ENCODE measurements at places on chromosomes 6 and 20.
A peak's percentile ranks its signal among the peaks of the same experiment; 100 is the strongest.

DNA sequence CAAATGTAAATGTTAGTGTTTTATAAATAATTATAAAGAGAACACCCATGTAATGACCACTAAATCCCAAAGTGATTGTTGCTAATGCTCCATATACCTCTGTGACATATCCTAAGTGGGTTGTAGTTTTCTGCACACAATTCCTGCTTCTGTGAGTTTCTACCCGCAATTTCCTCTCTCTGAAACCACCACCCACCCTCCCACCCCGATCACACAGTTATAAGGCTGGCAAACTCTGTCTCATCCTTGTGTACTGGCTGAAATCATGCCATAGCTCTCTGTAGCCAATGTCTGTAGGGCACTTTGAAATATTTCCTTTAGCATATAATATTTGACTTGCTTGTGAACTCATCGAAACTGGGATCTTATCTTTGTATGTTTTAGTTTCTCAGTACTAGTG lies 236.6 kb downstream of the PLCB1 start:
- no peak for DNase-seq

GRCh38 chr6:34189806-34190503 lies 44.1 kb upstream of the GRM4 start:
- DNase-seq = no peak

DNA sequence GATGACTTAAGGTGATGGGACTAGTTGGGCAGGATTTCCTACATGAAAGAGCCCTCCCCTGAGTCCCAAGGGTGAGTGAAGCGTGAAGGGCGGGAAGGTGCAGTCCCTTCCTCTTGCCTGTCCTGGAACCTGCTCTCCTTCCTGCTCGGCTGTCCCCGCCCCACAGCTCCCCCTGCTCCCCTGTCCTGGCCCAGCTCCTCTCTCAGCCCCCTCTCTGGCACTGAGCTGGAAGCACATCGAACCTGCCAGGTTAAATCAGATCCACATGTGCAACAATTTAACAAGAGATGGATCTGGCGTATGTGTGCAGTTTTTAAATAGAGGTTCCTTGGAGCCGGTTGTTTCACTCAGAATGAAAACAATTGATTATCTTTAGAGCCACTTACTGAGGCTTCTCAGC lies 95.0 kb downstream of the LRFN2 start:
- no peak for DNase-seq

- no peak for DNase-seq
These were observed 99.9 kb downstream of the NFATC2 start for GRCh38 chr20:51442602-51443001.

DNA sequence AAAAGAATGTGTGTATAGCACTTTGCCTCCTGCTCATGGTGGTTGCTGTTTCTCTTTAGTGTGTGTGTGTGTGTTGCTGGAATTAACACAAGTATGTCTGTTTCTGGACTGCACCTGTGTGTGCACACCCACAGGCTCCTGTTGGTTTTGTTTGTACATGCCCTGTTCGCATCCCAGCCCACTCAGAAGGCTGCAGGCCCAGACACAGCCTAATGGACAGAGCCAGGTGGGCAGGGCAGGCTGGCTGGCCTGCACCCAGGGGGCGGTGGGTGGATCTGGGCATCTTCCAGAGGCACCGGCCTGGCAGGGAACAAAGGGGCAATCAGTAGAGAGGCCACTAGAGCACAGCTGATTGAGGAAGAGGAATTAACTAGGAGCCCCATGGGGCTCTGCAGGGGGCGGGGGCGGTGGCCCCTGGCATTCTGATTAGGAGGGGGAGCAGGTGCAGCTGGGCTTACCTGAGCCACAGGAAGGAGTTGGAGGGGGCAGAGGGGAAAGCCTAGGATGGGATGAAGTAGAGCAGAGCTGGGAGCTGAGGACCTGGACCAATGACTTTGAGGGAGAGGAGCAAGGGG lies 21.9 kb downstream of the CD40 start:
- DNase-seq = no peak

- DNase-seq = no peak
These were observed 229.0 kb downstream of the ZMYND8 start for GRCh38 chr20:47127546-47127945.

GRCh38 chr6:26415791-26416190 lies 13.7 kb downstream of the BTN3A1 start:
- no peak for DNase-seq

DNA sequence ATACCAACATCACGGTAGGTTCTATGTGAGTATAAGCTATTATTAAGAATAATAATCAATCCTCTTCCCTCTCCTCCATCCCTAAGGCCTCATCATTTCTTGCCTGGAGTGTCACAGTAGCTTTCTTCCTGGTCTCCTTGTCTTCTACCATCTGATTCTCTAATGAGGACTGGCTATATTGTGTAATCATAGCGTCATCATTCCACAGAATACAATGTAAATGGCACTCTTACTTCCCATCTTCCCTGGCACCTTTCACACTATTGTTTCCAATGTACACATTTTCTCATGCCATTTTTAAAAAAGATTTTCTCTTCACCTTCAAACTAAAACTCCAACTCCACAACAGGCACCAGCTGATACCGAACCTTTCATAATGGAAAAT lies 2.2 kb upstream of the BTN3A2 start:
- no peak for DNase-seq

DNA sequence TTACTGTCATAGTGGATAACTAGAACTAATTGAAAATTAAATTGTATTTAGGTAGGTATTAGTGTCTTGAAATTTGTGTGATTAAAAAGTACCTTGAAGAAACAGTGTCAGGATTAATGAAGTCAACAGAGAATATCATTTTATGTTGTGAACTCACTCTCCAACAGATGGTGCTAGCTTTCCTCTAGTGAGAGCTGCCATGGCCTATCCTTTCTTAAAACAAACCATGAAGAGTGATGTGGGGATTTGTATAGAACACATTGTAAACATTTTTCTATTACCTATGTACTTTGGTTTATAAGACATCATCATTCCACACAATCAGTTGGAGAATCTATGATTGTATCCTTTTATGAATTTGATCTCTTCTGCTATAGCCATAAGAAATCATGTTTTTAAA lies 4.8 kb upstream of the SRSF12 start:
- DNase-seq = peak; percentile 44

GRCh38 chr20:1817577-1818211 lies 77.5 kb upstream of the SIRPA start:
- no peak for DNase-seq

DNA sequence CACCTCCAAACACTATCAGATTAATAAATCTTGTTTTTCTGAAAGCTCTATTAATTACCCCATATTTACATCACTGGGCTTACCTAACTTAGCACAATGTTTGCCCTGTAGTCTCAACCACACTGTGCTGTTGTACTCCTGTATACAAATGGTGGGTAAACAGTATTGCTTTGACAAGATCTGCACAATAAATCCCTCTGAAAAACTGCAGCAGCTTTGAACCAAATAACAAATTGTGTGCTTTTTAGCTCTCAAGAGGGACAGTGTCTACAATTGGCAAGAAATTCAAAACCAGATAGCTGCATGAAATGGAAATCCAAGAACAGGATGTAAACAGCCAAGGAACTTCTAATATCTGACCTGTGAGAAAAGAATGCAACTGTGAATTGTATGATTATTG lies 10.4 kb downstream of the KIF6 start:
- DNase-seq = no peak

DNA sequence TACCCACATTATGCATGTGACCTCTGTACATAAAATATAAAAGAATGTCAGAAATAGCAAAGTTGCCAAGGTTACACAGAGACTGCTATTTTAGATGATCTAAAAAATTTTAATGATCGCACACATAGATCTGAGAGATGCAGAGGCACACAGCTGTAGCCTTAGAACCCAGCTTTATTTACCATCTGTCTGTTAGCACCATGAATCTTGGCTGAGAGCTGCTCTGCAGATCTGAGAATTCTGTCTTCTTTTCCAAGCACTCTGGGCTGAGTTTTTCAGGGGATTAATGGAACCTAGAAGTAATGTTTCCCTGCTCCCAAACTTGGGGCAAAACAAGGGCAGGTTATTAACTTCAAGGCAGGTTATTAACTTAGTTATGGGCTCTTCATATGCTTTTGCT lies 248.7 kb upstream of the JAG1 start:
- DNase-seq = no peak

GRCh38 chr6:91267246-91267645 lies 680.4 kb upstream of the MAP3K7 start:
- DNase-seq = no peak

DNA sequence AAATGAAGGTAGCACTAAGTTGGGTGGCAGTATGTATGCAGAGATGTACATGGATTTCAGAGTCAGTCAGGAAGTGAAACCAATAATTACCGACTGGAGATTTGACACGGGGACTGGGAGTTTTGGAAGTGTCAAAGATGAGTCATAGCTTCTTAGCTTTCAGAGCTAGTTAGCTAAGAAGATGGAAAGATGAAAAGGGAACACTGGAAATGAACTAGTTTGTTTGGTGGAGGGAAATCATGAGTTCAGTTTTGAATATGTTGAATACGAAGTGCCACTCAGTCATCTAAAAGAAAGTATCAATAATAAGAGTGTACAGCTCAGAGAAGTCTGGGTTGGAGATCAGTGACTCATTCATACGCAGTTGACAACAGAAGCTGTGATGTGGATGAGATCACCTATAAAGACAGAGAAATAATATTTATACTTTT lies 7.5 kb downstream of the ESF1 start:
- DNase-seq = peak; percentile 38

- DNase-seq = peak; percentile 26
These were observed 85.3 kb upstream of the TIAM2 start for GRCh38 chr6:154909821-154910220.

GRCh38 chr6:19536838-19537237 lies 300.3 kb upstream of the ID4 start:
- DNase-seq = no peak

DNA sequence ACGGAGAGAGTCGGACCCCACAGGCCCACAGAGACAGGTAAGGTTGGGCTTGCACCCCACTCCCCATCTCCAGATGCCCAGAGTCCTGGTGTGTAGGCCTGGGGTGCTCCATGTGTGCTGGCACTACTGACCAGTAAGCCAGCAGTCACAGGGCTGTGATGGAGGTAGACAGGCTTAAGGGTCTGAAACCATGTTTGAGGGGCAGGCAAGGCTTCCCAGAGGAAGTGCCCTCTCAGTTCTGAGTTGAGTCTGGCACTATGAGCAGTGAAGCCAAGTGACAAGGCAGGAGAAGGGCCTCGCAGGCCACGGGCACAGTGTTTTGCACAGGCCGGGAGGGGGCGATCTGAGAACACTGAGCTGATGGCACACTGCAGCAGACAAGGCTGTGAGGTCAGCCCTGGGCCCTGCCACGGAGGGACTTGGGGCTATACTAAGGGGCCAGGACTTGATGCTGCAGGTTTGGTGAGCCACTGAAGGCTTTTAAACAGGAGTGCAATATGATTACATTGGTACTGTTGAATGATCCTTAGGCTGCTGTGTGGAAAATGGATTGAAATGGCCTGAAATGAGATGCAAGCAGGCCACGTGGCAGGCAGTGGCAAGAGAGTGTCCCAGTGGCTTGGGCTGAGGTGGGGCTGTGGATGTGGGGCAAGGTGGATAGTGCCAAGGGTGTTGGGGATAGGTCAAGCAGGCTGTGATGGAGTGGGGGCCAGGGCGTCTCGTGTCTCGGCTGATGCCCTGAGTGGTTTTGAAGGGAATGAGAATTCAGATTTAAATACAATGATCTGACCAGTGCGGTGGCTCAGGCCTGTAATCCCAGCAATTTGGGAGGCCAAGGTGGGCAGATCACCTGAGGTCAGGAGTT lies 20.3 kb downstream of the TTBK1 start:
- DNase-seq = peak; percentile 50

- DNase-seq = no peak
These were observed 159.6 kb downstream of the SYNDIG1 start for GRCh38 chr20:24628985-24629384.

- no peak for DNase-seq
These were observed 2.2 kb upstream of the RRBP1 start for GRCh38 chr20:17684077-17684888.

GRCh38 chr20:57724610-57725405 lies 15.0 kb upstream of the PMEPA1 start:
- DNase-seq = no peak

DNA sequence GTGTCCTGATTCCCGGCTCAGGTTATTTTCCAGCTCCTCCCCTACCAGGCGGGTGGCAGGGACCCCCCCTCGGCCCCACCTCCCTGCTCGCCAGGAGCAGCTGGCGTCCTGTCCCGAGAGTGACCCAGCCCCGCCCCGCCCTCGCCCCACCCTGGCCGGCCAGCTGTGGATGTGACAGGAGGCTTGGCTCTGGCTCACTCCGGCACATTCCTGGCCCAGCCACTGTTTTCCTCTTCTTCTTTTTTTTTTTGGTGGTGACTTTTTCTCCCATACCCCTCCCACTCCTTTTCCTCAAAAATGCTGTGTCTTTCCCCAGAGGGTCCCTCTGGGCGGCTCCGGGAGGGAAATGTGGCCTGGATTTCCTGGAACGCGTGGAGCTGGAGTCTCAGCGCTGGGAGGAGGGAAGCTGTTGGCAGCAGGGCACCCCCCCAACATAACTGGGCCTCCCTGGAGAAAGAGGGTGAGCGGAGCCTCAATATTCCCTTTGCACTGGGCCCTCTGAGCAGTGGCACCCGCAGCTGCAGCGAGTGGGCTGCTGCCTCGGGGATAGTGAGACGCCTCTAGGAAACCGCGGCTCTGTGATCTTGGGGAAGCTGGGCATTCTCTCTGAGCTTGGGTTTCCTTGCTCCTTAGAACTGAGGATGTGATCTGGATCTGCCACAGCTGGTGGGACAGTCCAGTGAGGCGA lies 28.3 kb upstream of the CSNK2A1 start:
- no peak for DNase-seq

DNA sequence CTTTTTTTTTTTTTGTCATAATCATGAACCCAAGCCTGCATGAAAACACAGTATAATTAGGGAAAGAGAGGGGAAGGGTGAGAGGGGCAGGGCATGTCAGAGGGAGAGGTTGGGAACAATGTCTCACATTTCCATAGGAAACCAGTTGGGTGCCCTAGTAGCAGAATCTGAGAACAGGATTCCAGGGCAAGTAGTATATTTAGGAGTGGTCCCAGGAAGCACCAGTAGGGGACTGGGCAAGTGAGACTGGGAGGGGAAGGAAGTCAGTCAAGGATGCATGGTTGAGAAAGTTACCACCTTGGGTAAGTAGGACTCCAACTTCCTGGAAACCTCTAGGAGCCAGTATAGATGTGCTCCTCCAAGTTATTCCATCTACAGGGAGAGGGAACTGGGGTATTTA lies 88.6 kb upstream of the MAFB start:
- DNase-seq = no peak

- no peak for DNase-seq
These were observed 39.4 kb downstream of the ITCH start for GRCh38 chr20:34402461-34402860.

DNA sequence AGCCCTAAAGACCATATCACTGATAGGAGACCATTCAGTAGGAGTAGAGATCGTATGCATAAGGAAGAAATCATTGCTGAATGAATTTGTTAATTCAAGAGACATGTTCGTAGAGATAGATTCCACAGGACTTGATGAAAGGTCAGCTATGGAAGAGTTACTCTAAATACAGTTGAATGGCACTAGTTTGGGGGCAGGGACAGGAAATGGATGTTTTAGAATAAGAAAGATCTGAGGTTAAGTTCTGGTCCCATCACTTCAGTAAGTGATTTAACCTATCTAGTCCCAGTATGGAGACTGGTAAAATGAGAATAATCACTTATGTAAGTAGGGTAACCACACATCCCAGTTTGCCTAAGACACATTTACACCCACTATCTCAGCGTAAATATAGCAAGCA lies 2.9 kb upstream of the BFSP1 start:
- DNase-seq = no peak

- DNase-seq = no peak
These were observed 73.7 kb downstream of the SLC22A3 start for GRCh38 chr6:160421854-160422253.

- DNase-seq = no peak
These were observed 716.2 kb downstream of the EYS start for GRCh38 chr6:64990652-64991304.

All from astrocyte of the spinal cord (primary cell).